GM04503 (cell line): ENCODE measurements at places on chromosomes 12 and 14.
A peak's percentile ranks its signal among the peaks of the same experiment; 100 is the strongest.

- DNase-seq = no peak
Observed at GRCh38 chr14:99930420-99931274, 134.6 kb upstream of the EVL start.

- peak; percentile 72 for DNase-seq
Observed at GRCh38 chr14:49972823-49973222, 79.9 kb downstream of the ARF6 start.

DNA sequence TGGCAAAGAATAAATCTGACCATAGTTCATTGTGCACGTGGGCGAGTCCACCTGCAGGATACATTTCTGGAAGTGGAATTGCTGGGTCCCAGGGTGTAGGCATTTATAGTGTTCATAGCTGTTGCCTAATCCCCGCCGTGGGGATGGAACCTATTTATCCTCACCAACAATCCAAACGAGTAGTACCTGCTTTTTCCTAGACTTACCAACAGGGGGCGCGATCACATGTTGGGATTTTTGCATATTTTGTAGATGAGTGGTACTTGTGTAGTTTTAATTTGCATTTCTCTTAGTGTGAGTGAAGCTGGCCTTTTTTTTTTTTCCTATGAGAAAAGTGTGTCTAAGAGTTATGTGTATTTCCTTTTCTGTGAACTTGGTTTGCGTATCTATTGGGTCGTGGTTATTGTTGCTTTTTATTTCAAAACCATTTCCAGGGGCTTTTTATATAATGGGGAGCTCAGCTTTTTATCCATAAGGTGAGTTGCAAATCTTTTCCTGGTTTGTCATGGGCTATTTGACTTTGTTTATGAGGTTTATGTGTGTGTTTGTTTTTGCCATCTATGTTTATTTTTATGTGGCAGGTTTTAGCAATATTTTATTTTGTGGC lies 67.2 kb downstream of the CCDC92 start:
- peak; percentile 55 for DNase-seq

DNA sequence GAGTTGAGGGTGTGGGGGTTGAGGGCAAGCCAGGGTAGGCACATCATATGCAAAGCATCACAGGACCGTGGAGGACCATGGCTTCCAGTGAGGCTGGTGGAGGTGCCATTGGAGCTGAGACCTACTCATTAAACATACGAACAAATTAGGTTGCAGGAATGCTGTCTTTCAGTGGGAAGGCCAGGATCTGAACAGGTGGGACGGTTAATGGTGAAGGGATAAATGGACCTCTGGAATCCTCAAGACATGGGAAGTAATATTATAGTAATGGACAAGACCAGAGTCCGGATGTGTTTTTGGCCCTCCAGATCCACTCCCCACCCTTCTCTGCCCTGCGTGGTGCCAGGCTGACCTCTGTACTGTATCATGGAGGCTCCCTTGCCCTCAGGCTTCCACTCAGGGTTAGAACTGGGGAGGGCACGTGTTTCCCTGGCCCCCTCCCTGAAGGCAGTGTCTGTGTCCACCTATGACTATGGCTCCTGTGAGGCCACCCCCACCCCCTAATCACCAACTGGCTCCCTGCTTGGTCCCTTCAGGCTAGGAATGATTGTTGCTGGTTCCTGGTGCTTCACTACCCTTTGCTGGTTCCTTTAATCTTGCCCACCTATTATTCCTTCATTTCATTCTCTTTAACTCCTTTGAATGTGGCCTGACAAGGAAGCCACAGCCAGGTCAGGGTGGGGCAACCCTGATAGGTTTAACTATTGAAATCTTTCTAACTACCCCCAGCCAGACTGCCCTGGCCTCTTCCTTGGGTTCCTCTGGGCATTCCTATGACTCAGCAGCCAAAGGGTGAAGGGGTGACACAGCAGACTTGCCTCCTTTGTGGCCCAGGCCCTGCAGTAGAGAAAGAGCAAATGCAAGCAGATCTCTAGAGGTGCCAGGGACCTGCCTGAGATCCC lies 10.7 kb downstream of the DHRS2 start:
- no peak for DNase-seq

DNA sequence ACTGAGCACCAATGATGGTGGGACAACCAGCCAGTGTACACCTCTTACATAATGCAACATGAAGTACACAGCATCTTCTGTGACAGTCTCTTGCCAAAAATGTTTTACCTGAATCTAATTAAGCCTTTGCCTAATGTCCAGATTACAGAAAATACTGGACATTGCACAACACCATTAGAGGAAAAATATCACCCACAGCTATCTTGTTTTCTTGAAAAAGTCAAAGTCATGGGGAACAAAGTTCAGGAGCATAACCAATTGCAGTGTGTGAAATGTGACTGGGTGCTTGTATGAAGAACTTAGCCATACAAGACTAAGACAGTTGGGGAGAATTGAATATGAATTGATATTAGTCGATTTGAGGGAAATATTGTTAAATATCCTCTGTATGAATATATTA lies 12.1 kb upstream of the ANO6 start:
- DNase-seq = no peak

DNA sequence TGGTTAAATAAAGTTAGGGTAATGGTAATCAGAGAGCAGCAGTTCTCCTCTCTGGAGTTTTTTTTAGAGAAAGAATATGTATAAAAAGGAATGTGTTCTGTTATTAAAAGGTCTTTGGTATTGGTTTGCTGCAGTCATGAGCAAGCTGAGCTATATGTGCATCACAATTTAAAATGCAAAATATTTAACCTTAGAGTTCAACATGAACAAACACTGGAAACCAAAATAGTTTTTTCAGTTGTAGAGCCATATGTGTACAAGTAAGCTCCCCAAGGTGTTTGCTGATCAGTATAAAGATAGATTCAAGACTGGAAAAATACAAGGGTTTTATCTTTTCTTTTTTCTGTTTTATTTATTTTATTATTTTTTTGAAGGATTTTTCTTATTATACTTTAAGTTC lies 245.0 kb downstream of the NUBPL start:
- no peak for DNase-seq

GRCh38 chr12:18723752-18724151 lies 14.1 kb downstream of the PLCZ1 start:
- no peak for DNase-seq

DNA sequence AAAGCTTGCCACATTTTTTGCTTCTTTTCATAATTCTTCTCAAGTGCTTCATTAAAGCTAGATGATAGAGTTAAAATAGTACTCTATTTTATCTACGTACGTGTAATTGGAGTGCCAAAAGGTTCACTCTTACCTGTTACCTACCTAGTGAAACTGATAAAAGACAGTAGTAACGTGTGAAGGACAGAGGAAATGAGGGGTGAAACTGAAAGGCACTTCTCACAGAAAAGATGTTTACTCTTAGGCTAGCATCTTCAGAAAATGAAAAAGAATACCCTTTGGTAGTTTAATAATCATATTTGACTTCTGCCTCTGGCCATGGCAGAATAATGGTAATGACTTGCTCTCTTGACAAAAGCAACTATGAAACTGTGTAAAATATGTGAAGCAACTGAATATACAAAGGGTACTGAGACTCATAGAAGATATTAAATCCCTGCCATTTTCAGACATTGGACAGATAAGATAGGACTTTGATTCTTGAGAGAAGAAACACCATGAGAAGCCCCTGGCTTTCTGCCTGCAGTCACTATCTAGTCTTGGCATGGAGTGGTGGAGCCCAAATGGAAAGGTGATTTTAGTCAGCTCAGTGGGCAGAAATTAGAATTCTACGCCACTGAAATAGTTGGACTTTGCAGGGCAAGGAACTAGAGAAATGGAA lies 6.3 kb upstream of the EVL start:
- DNase-seq = no peak

GRCh38 chr12:14941369-14941768 lies 3.0 kb upstream of the ERP27 start:
- no peak for DNase-seq

DNA sequence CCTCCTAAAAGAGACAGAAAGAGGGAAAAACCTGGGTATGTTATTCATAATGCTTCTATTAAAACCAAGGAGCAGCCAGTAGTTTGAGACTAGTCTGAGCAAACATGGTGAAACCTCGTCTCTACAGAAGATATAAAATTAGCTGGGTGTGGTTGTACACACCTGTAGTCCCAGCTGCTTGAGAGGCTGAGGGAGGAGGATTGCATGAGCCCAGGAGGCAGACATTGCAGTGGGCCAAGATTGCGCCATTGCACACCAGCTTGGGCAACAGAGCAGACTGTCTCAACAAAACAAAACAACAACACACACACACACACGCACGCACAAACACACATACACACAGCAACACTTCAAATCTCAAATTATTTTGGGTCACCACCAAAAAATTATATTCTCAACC lies 27.8 kb downstream of the HECTD4 start:
- no peak for DNase-seq

- no peak for DNase-seq
Observed at GRCh38 chr14:50839048-50839447, 8.1 kb upstream of the NIN start.

DNA sequence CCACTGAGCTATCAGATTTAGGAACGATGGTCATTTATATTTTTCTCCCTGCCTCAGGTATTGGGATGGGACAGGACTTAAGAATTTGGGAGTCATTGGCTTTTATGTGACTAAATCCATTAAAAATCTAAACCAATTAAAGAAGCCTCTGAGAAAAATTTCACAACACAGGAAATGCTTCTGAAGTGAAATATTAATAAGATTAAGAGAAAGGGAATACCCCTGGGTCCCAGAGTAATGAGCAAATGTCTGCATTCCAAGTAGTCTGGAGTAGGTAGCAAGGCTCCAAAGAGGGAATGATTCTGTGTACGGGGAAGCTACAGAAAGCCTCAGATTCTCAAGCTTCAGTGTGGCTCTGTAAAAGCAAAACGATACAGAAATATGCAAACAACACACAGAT lies 707 bp upstream of the MED6 start:
- peak; percentile 21 for DNase-seq

- DNase-seq = no peak
Observed at GRCh38 chr12:112574896-112575558, 156.3 kb downstream of the PTPN11 start.

- no peak for DNase-seq
Observed at GRCh38 chr14:77082356-77082755, 15.7 kb upstream of the CIPC start.

DNA sequence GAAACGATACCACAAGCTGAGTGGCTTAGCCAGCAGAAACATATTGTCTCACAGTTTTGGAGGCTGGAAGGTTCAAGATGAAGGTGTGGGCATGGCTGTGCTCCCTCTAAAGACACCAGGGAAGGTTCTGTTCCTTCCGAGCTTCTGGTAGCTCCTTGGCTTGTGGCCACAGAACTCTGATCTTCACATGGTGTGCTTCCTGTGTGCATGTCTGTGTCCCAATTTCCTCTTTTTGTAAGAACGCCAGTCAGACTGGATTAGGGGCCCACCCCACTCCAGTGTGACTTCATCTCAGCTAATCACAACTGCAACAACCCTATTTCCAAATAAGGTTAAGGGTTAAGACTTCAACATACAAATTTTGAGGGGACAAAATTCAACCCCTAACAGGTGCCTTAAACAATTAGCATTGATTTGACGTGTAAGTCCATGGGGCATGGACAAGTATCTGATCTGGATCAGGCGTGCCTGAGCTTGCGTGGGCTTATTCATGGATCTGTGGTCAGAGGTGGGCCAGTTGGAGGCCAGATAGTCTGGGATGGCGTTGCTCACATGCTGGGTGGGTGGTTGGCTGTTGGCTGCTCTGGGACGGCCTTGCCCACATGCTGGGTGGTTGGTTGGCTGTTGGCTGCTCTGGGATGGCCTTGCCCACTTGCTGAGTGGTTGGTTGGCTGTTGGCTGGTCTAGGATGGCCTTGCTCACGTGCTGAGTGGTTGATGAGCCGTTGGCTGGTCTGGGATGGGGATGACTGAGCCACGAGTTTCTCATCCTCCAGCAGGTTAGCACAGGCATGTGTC lies 88.5 kb downstream of the LGMN start:
- DNase-seq = no peak

- DNase-seq = no peak
Observed at GRCh38 chr12:108232565-108232964, 103.5 kb downstream of the WSCD2 start.

DNA sequence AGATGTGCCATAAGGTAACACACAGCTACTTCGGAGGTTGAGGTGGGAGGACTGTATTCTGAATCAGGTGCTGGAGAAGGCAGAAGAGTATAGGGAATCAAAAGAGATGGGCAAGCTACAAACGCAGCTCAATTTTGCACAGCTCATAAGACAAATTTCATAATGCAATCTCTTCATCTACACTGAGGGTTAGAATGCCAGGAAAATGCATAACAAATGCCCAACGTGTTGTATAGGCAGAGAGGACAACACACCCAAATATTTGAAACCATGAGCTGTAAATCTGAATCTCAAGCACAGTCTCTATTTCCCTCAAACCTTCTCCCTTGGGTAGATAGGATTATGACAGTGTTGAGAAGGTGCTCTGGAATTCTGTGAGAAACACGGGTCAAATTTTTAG lies 263.1 kb upstream of the FOXN3 start:
- no peak for DNase-seq

DNA sequence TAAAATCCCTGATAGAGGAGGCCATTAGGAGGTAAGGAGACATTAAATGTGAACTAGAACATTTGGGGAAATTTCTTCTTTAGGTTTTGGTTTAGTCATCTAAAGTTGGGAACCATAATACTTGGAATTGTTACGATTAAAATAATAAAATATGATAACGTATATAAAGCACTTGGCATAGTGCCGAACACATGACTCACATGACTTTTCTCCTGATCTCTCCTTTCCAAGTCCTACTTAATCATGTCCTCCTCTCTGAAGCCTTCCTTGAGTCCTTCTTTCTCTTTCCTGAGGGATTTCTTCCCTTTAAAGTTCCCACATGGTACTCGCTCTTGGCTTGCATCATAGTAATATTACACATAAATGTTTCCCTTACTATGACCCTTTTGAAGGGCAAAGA lies 20.0 kb downstream of the BEST3 start:
- DNase-seq = no peak

DNA sequence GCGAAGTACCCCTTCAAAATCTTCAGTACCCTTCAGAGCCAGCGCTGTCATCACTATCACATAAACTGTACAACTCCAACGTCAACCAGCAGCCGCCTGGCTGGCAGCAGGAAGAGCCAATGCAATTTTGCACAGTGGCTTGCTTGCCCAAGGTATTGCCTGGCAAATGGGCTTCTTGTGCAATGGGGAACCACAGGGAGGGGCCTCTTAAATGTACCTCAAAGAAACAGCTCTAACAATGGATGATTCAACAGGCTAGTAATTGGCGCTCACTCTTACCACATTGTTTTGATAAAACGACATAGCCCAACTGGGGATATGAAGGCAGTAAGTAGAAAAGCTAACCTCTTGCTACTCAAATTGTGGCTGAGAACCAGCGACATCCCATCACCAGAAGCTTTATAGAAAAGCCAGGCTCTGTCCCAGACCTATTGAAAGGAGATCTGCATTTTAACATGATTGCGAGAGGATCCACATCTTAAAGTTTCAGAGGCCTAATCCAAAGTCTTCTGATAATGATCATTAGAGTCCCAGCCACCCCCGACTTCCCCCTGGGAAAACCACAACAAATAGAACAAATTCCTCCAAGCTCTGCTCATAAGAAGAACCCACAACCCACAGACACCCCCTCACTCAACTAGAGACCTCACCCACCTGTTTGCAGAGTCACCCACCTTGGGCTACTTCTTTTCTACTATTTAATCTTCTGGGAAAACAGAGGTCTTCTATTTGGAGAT lies 125.3 kb upstream of the HIF1A start:
- peak; percentile 80 for DNase-seq
